ENCODE measurements at places on chromosomes 7 and 10.
A peak's percentile ranks its signal among the peaks of the same experiment; 100 is the strongest.

- no peaks in the 10 kb centered on the region for H3K36me3 ChIP-seq
- H3K4me1 ChIP-seq, result no peaks in the 10 kb centered on the region
- no peak for DNase-seq
- no peak overlapping the region for H3K27ac ChIP-seq
These were observed 210.9 kb upstream of the C7orf33 start for GRCh38 chr7:148379677-148380076.

GRCh38 chr10:87546210-87546609 is 41.5 kb downstream of the MINPP1 start:
- H3K4me1 ChIP-seq, result peaks cover 12% of the 10 kb centered on the region
- peaks cover 35% of the 10 kb centered on the region for H3K36me3 ChIP-seq
- no peak for DNase-seq
- H3K4me3 ChIP-seq, result no peak overlapping the region
- no peaks in the 10 kb centered on the region for H3K27me3 ChIP-seq

DNA sequence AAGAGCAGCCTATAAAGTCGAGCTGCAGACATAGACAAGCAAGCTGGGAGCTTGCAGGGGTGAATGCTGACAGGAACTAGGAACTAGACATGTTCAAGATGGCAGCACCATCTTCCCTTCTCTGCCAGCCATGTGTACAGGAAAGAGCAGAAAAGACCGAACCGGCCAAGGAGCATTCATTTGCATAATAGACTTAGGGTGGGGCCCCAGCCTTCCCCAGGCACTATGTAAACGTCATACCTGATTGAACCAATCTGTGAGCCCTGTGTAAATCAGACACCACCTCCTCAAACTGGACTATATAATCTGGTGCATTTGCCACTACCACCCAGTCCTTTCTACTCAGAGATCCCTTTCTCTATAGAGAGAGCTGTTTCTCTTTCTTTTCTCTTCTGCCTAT is 106.9 kb upstream of the FAM3C start:
- H3K4me3 ChIP-seq, result no peak overlapping the region
- H3K36me3 ChIP-seq, result no peaks in the 10 kb centered on the region
- no peak overlapping the region for H3K27ac ChIP-seq
- H3K27me3 ChIP-seq, result no peaks in the 10 kb centered on the region

GRCh38 chr10:75456122-75456521 is 24.7 kb downstream of the LRMDA start:
- H3K36me3 ChIP-seq, result peaks cover 5% of the 10 kb centered on the region
- no peak for DNase-seq
- no peak overlapping the region for H3K27ac ChIP-seq
- H3K4me3 ChIP-seq, result no peak overlapping the region
- no peaks in the 10 kb centered on the region for H3K4me1 ChIP-seq

- DNase-seq, result peak; percentile 48
- peaks cover 3% of the 10 kb centered on the region for H3K4me1 ChIP-seq
- peaks cover 2% of the 10 kb centered on the region for H3K27me3 ChIP-seq
- peaks cover 9% of the 10 kb centered on the region for H3K36me3 ChIP-seq
- no peak overlapping the region for H3K4me3 ChIP-seq
These were observed 7.1 kb downstream of the ZNF511 start for GRCh38 chr10:133315847-133316246.

All from common myeloid progenitor, CD34-positive (primary cell).